Activated gamma-delta T cell treated with anti-CD3 and anti-CD28 coated beads, Interleukin-2, amount 50 U/mL, for 16 hours (primary cell): ENCODE measurements at places on chromosomes 13 and 19.
A peak's percentile ranks its signal among the peaks of the same experiment; 100 is the strongest.

DNA sequence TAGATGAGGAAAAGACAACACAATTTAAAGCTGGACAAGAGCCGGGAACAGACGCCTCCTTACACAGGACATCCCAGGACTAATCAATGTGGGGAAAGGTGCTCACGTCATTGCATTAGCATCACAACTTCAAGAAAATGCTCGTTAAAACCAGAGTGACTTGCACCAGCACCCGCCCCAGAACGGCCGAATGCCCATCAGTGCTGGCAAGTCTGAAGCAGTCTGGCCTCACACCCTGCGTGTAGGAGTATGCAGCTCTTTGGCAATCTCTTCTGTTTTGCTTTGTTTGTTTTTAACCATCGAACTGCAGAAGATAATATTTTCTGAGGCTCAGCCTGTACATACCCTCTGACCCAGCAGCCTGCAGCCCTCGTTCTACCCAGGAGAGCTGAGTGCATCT is 44.8 kb upstream of the LDLR start:
- DNase-seq: no peak

- no peak for DNase-seq
Observed at GRCh38 chr13:36072152-36072935, 58.8 kb downstream of the DCLK1 start.

DNA sequence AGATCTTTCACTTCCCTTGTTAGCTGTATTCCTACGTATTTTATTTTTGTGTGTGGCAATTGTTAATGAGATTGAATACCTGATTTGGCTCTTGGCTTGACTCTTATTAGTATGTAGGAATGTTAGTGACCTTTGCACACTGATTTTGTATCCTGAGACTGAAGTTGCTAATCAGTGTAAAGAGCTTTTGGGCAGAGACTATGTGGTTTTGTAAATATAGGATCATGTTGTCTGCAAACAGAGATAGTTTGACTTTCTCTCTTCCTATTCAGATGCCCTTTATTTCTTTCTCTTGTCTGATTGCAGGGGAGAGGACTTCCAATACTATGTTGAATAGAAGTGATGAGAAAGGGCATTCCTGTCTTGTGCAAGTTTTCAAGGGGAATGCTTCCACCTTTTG is 160.3 kb upstream of the PCDH20 start:
- no peak for DNase-seq

- no peak for DNase-seq
Observed at GRCh38 chr13:51721496-51721895, 82.5 kb downstream of the DHRS12 start.

DNA sequence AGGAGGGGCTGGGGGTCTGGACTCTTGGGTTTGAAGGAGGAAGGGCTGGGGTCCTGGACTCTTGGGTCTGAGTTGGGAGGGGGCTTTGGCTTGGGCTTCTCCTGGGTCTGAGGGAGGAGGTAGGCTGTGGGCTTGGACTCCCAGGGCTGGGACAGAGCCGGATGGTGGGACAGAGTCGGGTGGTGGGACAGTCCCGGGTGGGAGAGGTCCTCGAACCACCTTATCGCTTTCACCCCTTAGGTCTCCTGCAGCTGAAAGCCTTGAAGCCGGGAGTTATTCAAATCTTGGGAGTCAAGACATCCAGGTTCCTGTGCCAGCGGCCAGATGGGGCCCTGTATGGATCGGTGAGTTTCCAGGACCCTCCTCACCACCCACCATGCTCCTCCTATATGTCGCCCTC is 1.4 kb downstream of the FGF21 start:
- no peak for DNase-seq

DNA sequence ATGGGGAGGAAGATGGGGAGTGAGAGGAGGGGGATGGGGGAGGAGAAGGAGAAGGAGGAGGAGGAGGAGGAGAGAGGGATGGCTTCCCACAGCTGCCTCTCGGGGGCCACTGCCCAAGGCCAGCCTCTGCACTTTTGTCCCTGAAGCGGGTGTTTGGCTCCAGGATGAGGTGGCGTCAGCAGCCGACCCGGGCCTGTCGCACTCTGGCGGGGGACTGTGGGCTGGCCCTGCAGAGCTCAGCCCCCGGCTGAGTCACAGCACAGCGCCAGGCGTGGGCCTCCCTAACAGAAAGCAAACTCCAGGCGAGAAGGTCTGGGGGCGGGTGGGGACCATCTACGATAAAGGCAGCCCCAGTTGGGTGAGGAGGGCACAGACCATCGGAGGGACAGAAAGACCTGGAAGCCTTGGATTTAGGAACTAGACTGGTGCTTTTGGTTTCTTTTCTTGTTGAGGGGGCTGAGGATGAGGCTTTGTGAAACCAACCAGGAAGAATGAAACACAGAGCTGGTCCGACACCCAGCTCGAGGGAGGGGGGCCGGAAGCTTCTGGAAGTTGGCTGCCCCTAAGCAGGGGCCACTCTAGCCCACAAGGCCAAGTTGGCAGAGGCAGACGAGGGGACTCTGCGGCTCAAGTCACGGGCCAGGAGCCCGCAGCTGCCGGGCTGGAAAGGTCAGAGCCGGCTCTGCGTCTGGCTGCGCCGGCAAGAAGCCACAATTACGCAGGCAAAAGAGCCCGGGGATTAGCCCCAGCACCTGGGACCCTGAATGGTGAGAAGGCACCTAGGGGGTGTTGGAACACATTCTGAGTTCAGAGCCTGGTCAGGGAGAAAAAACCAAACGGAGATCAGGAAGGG is 18.2 kb downstream of the LSM4 start:
- peak; percentile 82 for DNase-seq

DNA sequence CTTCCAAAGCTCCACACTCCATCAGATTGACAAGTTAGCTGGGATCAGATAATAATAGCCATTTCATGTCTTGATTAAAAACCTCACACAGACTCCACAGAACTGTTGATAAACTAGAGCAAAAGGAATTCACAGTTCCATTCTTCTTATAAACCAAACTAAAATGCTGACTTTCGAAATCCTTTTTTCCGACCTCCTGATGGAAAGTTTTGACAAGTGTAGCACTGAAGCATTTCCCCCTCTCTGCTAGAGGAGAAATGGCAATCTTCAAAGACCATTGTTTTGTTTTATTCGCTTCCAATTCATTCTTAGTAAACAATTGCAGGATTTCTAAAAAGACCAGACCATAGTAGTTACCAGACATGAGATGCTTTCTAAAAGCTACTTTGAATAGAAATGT is 58.8 kb downstream of the COL4A2 start:
- DNase-seq: no peak

GRCh38 chr19:31594701-31595100 is 245.5 kb upstream of the TSHZ3 start:
- DNase-seq: no peak

GRCh38 chr19:17889609-17890214 is 18.0 kb downstream of the SLC5A5 start:
- DNase-seq: no peak

DNA sequence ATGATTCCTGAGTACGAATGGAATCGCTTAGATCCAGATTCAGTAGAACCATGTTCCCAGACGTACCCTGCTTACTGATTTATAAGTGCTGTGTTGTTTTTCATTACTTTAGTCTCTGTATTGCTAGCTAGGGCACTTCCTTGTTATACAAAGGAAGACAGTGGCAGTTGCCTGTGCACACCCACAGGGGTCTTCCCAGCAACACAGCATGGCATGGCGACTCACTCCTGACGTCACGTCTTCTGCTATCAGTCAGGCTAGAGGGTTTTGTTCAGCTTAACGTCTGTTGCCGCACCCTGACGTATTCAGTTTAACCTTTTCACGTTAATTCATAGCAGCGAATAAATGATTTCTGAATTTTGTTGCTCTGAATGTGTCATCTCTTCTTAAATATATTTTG is 295.1 kb downstream of the MYO16 start:
- DNase-seq: no peak

DNA sequence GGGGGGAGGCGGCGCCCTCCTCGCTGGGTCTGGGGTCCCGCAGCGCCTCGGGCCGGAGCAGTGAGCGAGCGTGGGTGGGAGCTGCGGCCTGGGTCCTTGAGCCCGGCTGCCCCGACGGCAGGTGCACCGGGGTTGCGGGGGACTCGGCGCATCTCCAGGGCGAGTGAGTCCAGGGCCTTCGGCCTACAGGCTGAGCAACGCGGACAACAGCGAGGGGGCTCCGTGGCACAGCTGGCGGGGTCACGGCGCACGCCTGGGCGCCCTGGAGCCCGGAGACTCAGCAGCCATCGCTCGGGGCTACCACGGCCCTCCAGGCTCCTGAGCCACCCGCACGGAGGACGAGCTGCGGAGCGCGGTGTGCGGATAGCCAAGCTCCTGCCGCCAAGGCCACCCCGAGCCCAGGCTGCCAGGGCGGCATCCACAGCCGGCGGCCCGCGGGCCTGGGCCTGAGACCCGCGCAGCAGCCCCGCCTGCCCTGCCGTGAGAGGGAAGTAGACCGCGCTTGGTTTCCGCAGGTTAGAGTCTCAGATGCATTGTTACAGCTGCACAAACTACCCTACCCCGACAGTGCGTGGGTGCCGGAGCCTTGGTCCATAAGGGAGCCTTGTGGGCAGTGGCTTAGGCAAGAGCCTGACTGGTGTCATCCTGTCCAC is 253.9 kb upstream of the SGCG start:
- DNase-seq: no peak

GRCh38 chr13:95296326-95296925 is 4.8 kb downstream of the ABCC4 start:
- no peak for DNase-seq

- no peak for DNase-seq
Observed at GRCh38 chr19:33376941-33377557, 3.5 kb downstream of the CEBPG start.

GRCh38 chr13:103876571-103876970 is 810.4 kb upstream of the SLC10A2 start:
- no peak for DNase-seq

- peak; percentile 28 for DNase-seq
Observed at GRCh38 chr19:5048091-5048726, 79.3 kb downstream of the KDM4B start.

- DNase-seq: no peak
Observed at GRCh38 chr13:27014406-27015359, 156.9 kb downstream of the USP12 start.

DNA sequence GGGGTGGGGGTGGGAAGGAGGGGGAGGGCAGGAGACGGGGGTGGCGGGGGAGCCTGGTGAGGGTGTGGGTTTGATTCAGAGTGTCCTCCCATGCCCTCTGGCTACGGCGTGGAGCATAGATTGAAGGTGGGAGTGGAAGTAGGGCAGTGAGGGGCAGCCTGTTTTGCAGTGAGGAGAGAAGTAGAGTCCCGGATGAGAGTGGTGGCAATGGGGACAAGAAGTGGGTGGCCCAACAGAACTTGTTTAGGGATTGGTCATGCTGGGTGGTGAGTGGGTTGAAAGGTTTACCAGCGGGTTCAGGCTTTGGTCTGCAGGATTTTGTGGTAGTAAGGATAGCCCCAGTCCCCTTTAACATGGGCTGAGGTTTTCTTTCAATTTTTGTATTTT is 35.5 kb downstream of the SIPA1L3 start:
- DNase-seq: no peak

DNA sequence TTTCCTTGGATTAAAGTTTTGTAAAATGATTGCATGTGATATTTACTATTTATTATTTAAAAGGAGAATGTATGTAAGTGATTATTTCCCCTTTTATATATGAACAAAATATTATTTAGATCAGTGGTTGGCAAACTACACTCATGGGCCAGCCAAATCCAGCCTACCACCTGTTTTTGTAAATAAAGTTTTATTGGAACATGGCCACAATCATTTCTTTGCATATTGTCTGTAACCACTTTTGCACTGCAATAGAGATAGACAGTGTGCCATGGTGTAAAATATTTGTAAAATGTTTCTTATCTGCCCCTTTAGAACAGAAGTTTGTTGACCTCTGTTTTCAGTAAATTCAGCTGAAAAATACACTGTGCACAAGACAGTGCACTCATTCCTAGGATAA is 426.4 kb downstream of the MYO16 start:
- DNase-seq: no peak

GRCh38 chr19:6737873-6738786 is 750 bp upstream of the GPR108 start:
- DNase-seq: peak; percentile 58

GRCh38 chr19:15437355-15438123 is 12.2 kb downstream of the WIZ start:
- no peak for DNase-seq

DNA sequence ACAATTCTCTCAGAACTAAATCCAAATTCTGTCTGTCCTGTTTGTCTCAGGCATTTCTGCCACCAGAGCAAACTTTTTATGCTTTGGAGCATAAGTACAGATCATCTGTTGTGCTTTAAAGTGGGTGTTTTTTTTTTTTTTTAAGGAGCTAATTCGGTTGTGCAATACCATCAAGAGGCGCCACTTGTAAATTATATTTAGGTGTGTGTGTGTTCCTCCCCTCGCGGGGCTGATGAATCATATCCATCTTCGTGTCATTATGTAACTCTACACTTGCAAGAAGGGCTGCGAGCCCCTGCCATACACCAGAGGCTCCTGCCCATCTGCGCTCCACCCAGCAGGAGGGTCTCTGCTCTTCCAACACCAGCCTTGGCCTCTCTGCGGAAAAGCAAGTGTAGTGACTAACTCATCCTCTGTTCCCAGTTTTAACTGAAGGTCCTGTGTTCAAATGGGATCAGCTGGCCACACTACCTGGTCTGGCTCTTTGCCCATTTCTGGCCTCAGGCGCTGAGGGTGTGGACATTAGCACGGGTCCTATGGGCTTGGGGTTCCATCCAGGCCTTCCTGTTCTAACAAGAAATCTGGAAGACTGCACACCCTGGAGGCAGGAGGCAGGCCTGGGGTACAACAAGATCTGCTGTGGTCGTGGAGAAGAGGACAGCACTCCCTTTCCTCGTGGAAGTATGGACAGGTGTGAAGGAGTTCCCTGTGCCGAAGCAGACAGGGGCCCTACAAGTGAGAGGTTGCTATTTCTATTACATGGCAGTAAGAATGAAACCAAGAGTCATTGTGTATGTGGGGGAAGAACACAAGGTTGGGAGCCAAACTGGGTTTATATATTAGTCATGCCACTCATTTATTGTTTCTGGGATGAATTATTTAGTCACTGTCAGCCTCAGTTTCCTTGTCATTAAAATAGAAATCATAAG is 96.1 kb upstream of the MBNL2 start:
- DNase-seq: no peak

GRCh38 chr13:41966671-41967070 is 5.8 kb upstream of the VWA8 start:
- DNase-seq: no peak
